ENCODE measurements at places on chromosomes 7 and 10.

GRCh38 chr7:75879771-75880184, 944 bp downstream of the RHBDD2 start:
- no peak for DNase-seq

DNA sequence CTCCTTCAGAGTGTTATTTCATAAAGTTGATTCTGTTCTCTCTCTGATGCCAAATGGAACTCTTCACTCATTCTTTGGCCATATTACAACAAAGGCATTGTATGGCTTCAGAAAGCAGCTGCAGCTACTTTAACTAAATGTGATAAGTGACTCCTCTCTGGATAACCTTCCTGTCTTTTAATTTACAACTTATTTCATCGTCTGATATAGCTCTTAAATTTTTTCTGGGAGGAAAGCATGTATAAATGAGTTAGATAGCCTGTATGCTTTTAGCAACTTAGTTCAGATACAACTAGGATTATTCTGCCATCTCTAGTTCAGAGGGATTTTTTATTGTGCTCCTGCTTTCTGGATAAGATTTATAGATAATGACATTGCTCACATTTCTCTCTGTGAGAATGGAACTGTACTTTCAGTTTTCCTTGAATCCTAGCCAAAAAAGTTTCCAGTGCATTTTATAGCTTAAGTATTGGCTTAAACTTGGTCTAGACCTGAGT, 57.5 kb downstream of the KLHDC10 start:
- DNase-seq, result no peak

DNA sequence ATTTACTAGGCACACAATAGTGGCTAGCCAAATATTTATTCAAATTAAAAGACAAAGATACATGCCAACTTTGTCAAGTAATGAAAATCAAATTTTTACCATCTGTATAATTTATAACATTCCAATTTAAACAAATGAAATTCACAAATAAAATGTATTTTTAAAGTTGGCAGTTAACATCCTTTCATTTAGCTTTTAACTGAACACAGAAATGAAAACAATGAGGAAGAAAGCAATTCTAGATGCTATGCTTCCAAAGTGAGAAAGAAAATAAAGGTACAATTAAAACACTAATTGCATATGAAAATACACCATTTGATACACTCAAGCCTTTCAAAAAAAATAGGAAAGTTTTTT, 123.1 kb downstream of the MPP7 start:
- no peak for DNase-seq

- DNase-seq, result no peak
Measured at GRCh38 chr10:102982296-102982695, 64.2 kb downstream of the CNNM2 start.

- DNase-seq, result no peak
Measured at GRCh38 chr7:65509368-65510186, 135.9 kb downstream of the ZNF92 start.

GRCh38 chr10:120818301-120818700, 32.9 kb upstream of the WDR11 start:
- no peak for DNase-seq
